NCI-H510A treated with DMSO at 0.1 percent for 48 hours (cell line): ENCODE measurements at places on chromosomes 6 and 20.
A peak's percentile ranks its signal among the peaks of the same experiment; 100 is the strongest.

GRCh38 chr20:48782901-48783308 is 44.9 kb downstream of the PREX1 start:
- no peak for DNase-seq

DNA sequence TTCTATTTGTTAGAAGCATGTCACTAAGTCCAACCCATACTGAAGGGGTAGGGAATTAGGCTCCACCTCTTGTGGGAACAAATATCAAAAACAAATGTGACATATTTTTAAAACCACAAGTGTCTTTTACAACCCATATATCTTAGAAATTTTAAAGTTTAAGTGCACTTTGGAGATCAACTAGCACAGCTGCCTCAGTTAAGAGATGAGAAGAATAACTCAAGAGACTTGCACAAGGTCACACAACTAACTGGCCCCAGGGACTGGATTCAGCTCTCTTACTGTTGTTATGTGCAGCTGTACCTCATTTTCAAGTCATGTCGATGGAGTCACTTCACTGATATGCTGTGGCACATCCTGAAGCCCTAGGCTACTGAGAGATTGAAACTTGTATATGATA is 102.9 kb upstream of the BMP2 start:
- no peak for DNase-seq

DNA sequence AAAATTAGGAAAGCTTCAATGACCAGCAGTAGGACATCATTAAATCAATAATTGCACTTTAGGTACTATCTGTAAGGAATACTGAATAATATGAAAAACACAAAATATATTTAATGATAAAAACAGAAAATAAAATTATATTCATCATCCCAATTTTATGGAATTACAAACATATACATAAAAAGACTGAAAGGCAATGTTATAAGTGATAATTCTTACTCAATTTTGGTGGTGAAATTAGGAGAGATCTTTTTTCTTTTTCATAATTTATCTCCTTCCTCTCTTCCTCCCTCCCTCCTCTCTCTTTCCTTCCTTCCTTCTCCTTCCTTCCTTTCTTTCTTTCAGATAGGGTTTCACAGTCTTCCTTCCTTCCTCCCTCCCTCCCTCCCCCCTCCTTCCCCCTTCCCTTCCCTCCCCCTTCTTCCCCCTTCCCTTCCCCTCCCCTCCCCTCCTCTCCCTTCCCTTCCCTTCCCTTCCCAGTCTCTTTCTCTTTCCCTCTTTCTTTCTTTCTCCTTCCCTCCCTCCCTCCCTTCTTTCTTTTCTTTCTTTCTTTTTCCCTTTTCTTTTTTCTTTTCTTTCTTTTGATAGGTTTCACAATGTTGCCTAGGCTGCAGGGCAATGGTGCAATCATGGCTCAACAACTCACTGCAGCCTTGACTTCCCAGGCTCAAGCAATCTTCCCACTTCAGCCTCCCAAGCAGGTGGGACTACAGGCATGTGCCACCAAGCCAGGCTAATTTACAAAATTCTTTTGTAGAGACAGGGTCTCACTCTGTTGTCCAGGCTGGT is 36.8 kb downstream of the RSPH3 start:
- DNase-seq = no peak

DNA sequence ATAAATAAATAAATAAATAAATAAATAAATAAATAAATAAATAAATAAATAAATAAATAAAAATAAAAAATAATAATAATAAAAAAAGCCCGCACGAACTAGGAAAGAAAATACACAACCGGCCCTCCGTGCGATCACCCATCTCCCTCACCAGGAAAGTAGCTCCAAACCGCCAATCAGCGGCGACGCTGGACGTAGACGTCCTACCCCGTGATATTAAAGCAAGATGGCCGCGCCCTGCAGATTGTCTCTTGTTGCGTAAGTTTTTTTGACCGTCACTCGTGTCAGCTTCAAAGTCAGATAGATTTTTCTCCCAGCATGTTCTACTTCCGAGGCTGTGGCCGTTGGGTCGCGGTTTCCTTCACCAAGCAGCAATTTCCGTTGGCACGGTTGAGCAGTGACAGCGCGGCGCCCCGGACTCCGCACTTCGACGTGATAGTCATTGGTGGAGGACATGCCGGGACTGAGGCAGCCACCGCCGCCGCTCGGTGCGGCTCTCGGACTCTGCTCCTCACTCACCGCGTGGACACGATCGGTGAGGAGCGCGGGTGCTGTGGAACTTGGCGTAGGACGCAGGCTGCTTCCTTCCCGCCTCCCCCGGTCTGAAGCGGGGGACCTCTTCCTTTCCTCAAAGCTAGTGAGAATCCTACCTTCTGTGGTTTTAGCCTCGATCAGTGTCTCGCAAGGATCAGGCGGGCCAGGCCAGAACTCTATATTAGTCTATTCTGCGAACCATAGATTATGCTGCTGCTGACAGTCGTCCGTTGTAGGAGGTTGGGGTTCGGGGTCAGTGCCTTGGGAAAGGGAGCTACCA is at the start of gene MTO1:
Gene MTO1, plus strand, starts transcription at position 201 of the 814 bp plus-strand sequence. Its CDS starts 118 bp downstream, at position 319.
- peak; percentile 31 for DNase-seq

GRCh38 chr6:150652848-150653613 is 53.3 kb downstream of the PLEKHG1 start:
- DNase-seq = no peak
